Tongue (tissue), 3 donors: ENCODE measurements at places on chromosomes 3 and 15. TPM values are rescaled to one million over a fixed set of nuclear protein-coding genes. Genes with fewer than 3 reads are reported as not detected.

DNA sequence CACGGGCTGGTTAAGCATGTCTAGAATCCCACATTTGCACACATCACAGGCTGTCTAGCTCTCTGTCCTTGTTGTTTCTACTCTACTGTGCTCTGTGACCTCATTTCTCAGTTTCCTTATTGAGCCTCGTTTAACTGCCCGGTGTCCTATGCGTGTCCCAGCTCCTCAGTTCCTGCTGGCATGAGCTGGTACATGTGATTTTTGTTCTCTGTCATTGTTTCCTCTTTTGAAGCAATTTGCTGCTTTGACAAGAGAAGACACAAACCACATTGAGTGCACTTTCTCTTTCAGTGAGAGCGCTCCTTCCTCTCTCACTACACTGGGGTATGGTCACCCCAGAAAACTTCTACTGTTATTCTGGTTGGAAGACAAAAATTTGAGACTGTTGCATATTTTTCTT is 563.5 kb downstream of the PDCD6IP start:
- DNase-seq: no peak

The CD96 gene
- total RNA-seq: 0.10 TPM

The FBXO40 gene
- 12.7 TPM for total RNA-seq

The CD86 gene
- 2.5 TPM for total RNA-seq

The PRTG gene
- 19.7 TPM for total RNA-seq

The OR5H1 gene
- total RNA-seq: not detected
